ENCODE measurements at places on chromosomes 6 and 20.

- DNase-seq: no peak
These were observed 56.3 kb upstream of the EMILIN3 start for GRCh38 chr20:41422953-41423352.

GRCh38 chr20:34189572-34190163, 51.6 kb upstream of the ASIP start:
- no peak for DNase-seq

GRCh38 chr20:2602046-2602735, 50.2 kb upstream of the NOP56 start:
- DNase-seq: no peak

DNA sequence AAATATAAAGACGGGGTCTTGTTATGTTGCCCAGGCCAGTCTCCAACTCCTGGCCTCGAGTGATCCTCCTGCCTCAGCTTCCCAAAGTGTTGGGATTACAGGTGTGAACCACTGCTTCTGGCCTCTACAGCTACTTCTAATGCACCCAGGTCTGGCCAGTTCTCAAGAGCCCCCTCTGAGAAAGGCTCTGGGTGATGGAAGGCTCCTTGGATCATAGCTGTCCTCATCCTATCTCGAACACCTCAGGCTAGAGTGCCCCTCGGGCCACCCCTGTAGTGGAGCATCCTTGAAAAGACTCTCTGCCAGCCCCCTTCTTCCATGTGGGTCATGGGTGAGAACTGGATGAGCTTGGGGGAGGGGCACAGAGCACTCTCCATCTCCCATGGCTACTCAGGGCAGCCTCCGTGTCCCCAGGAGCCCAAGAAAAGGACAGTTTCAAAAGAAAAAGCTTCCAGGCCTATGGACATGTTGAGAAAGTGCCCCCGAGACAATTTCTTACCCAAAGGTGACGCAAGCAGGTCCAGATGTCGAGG, 714 bp upstream of the MYLK2 start:
- no peak for DNase-seq
